ENCODE measurements at places on chromosomes 13 and 19.

- DNase-seq = no peak
Observed at GRCh38 chr13:70172946-70173597, 64.8 kb upstream of the KLHL1 start.

DNA sequence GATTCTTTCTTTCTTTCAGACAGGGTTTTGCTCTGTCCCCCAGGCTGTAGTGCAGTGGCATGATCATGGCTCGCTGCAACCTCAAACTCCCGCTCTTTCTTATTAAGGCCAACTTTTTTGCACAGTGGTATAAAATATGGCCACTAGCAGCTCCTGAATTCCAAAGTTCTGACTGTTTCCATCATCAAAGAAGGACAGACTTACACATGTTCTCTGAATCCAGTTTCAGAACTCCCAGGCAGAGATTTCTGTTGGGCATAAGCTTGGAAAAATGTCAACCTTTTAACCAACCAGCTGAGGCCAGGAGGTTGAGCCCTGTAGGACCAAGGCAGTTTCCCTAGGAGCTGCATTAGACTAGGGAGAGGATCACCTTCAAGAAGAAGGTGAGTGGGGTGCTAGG is 184.1 kb downstream of the HS6ST3 start:
- DNase-seq = no peak

- DNase-seq = no peak
Observed at GRCh38 chr19:6458695-6459261, 814 bp downstream of the SLC25A23 start.

GRCh38 chr13:104460554-104460953 is 1394.3 kb upstream of the SLC10A2 start:
- DNase-seq = no peak

DNA sequence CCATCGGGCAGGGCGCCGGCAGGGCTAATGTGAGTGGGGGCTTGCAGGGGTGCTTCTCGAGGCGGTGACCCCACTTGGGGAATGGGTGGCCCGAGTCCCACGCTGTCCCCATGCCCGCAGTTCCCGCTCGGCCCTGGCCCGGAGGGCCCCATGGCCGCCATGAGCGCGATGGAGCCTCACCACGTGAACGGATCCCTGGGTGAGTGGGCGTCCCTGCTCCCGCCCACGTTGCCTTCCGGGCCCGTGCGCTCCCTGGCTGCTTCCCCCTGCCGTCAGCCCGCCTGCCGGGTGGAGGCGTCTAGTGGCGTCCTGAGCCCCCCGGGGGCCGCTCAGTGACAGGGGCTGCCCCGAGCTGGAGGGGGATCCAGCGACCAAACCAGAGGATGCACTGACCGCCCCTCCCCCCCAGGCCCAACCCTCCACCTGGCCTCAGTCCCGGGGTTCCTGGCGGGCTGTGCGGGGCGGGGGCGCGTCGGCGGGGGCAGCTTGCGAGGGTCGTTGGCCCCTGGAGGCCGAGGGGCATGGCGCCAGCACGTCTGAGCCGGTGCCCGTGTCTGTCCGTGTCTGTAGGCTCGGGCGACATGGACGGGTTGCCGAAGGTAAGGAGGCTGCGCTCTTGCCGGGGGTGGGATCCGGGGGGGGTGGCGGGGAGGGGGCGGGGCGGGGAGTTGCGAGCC is 4.8 kb downstream of the ISYNA1 start:
- DNase-seq = peak; percentile 17

- DNase-seq = no peak
Observed at GRCh38 chr13:59663707-59664106, 500.0 kb downstream of the DIAPH3 start.

GRCh38 chr13:41054212-41054877 is 7.0 kb upstream of the WBP4 start:
- DNase-seq = no peak

DNA sequence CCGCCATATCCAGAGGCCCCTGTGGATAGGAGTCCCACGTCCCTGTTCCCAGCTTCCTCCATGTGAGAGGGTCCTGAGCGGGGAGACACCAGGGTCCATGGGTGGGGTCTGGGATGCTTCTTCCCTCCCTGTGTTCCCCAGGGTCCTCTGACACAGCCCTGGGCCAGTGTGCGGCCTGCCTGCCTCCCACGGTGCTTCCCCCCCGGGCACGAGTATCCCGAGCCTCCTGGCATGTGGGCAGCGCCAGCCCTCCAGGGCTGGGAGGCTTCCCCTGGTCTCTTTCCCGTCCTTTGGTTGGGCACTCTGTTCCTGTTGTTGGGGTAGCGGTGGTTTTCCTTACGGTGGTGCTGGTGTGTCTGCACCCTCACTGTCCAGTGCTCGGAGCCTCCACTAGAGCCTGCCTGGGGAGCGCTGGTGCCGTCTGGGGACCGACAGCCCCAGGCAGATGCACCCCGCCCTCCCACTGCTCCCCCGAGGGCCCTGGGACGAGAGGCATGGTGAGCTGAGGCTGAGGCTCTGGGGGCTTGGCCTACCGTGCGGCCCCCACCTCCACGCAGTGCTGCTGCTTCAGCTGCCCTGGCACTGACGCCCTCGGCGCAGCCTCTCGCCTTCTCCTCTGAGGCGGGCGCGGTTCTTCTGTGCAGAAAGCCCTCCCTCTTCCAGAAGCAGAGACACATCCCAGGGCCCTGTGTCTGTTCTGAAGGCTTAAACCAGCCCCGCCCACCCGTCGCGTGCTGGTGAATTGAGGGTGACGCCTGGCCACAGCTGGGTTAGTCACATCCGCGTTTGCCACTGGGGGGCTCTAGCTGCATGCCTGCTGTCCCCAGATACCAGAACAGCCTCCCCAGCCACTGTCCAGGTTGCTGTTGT is 27.9 kb downstream of the PLEKHJ1 start:
- no peak for DNase-seq

DNA sequence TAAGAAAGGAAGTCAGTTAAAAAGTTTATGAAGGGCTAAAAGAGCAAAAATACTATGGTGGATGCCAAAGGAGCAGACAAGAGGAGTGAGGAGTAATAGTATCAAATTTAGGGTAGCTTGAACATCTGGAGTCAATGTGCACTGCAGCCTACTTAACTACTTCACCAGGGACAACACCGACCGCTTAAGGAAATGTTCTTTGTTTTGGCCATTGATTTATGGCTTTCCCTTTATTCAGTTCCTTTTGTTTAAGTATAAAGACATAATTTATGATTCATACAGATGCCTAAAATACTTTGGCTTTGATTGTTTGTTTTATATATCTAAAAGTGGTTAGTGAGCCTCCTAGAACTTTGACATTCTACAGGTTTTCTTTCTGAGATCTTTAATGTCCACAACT is 276.3 kb upstream of the PRR20A start:
- DNase-seq = no peak

DNA sequence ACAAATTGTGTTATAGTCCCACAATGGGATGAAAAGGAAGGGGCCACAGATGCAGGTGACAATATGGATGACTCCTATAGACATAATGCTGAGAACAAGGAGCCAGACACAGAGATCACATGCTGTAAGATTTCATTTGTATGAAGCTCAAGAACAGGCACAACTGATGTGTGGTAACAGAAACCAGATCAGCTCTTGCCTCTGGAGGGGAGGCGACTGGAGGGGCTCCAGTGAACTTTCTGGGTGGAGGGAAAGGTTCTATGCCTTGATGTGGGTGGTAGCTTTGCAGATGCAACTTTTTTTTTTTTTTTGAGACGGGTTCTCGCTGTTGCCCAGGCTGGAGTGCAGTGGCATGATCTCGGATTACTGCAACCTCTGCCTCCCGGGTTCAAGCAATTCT is 6.0 kb upstream of the RABAC1 start:
- DNase-seq = no peak

DNA sequence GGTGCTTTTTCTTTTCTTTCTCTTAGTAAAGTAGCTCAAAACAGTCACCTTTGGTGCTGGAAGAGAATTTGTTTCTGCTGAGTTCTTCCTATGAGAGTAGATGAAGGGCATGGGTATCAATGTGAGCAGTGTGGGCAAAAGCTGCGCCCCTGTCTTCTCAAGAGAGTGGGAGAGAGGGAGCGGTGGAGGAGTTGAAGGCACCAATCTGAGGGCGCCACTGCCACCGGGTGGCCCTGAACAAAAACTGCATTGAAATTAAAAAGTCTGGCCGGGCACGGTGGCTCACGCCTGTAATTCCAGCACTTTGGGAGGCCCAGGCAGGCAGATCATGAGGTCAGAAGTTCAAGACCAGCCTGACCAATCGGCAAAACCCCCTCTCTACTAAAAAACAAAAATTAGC is 28.7 kb upstream of the EPHX3 start:
- DNase-seq = no peak

DNA sequence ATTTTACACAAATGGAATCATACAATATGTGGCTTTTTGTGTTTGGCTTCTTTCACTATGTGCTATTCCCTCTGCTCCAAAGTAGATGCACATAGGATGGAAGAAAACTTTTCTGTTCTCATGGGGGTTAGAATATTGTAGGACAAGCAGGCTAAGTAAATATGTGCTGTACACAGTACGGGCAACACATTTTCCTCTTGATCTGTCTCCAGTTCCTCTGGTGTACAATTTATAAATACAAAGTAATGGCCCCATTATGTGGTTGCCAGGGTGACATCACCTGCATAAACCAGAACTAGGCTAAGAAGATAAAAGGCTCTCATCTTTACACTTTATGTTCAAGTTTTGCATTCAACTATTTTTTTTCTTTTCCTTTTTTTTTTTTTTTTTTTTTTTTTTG is 41.0 kb upstream of the SOX21 start:
- no peak for DNase-seq

DNA sequence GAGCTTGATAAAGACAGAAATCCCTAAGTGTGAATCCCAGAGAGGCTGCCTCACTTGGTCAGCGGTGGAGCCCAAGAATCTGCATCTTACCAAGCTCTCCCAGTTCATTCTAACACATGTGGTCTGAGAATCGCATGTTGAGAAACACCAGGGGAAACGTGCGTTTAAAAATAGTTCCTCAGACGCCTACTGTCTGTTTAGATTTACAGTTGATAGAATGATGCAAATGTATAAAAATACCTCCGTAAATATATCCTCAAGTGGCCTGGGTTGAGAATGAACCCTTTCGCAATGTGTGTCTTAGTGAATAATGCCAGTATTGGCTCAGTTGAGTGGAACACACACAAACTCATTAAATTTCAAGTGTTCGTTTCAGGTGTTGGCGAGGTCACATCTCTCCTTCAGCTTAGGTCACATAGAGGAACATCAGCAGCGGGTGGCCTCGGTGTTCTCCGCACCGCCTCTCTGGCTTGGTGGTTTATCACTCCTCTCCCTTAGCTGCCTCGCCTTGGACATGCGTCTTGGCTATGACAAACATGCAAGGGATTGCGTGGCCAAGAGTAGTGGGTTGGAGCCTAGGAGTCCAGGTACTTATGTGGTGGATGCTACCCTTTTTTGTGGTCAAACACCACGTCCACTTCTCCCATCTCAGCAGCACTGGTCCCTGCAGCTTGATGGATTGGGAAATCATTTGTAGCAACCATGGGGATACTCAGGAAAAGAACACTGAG is 117.6 kb upstream of the SPATA13 start:
- peak; percentile 44 for DNase-seq

GRCh38 chr19:1446713-1447481 is 3.0 kb upstream of the APC2 start:
- no peak for DNase-seq

DNA sequence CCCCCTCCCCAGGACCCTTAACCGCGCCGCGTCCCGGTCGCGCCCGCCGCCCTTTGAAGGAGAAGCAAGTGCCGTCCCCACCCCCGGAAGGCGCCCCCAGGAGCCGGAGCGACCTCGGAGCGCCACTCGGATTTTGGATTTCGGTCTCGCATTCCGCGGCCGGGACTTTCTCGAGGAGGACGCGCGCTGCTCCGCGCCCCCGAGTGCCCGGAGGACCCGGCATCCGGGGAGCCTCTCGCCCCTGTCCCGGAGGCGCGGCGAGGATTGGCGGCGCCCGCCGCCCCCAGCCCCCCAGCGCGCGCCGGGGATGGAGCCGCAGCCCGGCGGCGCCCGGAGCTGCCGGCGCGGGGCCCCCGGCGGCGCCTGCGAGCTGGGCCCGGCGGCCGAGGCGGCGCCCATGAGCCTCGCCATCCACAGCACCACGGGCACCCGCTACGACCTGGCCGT is 1.6 kb downstream of the MIDN start:
- DNase-seq = no peak

DNA sequence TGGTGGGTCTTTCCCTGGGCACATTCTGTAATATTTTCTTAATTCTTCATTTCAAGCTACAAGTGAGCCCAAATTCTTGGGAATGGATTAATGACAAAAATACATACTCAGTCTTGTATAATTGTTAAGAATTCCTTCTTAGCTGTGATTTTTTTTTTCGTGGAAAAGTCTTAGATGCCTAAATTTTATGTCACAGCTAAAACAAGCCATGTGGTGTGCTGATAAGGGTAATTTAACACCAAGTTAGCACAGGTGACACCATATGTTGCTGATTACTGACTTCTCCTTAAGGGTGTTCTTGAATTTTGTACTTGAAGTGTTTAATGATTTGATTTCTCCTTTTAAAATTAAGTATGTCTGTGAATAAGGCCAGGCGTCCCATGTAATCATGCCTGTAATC is 29.3 kb downstream of the WDFY2 start:
- DNase-seq = no peak

DNA sequence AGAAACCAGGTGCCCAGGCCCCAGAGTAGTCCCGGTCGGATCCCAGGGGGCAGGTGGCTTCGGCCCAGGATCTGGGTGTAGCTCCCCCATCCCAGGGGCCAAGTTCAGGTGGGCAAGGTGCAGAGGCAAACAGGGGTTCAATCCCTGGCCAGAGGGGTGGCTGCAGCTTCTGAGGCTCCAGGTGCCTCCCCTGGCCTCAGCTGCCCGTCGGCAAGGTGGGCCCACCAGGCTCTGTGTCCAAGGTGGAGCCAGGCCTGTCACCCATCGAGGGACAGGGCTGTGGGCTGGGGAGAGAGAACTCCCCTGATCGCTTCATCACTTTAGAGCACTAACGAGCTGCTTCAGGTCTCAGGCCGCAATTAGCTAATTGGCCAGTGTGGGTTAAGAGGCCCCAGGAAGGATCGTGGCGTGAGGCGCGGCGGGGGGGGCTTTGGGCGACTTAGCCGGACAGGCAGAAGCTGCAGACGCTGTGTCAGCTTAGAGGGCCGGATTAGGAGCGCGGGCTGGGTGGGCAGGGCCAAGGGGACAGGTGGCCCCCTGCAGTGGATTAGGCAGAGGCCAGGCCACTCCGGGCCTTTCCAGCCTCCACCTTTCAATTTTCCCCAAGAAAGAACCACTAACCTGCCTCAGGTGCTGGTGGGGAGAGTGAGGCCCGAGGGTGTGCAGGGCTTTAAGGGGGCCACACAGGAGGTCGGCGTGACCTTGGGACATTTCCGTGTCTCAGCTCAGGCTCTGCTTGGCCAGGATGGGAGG is 2.8 kb upstream of the RAX2 start:
- no peak for DNase-seq
